Endothelial cell (in vitro differentiated cells): ENCODE measurements at places on chromosomes 1 and 21.

- DNase-seq = no peak
Measured at GRCh38 chr1:153816283-153816889, 41.2 kb downstream of the SLC27A3 start.

DNA sequence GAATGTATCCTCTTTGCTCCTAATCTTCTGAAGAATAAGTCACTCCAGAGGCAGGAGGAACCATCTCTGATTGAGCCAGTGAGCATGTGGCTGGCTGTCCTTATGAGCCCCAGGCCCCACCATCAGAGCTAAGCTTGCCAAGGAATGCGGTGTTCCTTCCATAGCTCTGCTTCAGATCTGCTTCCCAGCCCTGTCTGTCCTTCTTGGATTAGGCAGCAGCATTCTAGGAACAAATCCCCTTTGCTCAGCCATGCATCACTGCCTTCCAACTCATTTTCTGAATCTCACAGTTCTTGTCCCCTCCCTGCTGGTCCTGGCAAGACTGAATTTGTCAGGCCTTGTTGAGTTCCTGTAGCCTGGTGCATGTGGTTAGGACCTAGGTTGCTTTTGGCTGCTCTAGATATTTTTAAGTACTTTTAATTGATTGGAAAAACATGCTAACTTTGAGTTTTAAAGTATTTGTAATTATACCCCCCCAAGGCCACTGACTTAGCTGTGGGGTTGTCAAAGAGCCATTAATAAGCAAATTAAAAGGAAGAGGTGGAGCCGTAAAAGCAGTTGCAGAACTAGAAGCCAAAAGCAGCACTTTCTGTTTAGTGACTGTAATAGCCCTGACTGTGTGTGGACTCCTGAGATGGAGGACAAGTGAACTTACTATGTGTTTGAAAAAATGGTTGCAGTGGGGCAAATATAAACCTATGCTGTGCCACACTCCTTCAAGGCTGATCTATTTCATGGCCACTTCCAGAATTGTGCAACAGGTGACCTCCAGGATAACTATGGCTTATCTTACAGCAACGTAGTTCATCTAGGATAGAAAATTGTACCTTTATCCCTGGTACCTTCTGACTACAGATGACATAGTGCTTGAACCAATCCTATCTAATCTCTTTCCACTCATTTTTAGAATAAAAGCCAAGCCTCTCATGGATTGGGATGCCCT is 61.3 kb upstream of the BACH1 start:
- no peak for DNase-seq

- DNase-seq = no peak
Measured at GRCh38 chr1:150256198-150256553, 1.4 kb upstream of the CA14 start.

DNA sequence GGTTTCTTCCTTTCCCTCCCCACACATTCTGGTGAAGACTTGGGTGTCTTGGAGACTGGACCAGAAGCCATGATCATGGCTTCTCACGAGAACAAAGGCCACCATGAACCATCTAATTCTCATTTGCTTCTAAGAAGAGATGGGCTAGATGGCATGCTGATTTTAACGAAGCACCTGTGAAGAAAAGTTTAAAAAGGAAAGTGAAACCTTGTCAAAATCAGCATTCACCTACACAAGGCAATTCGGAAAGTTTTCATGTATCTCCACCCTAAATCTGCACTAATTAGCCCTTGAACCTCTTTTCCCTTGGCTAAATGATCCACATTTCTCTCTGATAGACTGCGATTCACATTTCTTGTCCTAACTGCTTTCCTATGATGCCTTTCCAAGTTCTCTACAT is 114.3 kb upstream of the RAVER2 start:
- no peak for DNase-seq

- DNase-seq = no peak
Measured at GRCh38 chr1:109482791-109483671, 674 bp upstream of the ATXN7L2 start.

GRCh38 chr1:226215239-226215638 is 8.2 kb upstream of the MIXL1 start:
- DNase-seq = no peak

DNA sequence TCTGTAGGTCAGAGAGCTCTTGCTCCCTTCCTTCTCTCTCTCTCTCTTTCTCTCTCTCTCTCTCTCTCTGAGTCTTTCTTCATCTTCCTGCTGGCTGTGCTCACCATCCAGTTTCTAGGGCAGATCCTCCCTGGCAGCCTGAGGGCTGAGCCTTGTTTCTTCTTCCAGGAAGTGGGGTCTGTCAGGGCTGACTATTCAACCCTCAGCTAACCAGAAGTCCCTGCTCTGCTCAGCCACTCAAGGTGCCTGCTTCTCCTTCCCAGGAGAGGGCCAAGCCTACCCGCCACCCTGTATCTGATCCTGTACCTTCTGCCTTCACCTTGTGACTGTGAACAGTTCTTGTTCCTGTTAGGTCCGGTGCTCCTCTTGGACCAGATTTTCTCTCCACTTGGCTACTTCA is 107.6 kb upstream of the ETV3 start:
- no peak for DNase-seq

DNA sequence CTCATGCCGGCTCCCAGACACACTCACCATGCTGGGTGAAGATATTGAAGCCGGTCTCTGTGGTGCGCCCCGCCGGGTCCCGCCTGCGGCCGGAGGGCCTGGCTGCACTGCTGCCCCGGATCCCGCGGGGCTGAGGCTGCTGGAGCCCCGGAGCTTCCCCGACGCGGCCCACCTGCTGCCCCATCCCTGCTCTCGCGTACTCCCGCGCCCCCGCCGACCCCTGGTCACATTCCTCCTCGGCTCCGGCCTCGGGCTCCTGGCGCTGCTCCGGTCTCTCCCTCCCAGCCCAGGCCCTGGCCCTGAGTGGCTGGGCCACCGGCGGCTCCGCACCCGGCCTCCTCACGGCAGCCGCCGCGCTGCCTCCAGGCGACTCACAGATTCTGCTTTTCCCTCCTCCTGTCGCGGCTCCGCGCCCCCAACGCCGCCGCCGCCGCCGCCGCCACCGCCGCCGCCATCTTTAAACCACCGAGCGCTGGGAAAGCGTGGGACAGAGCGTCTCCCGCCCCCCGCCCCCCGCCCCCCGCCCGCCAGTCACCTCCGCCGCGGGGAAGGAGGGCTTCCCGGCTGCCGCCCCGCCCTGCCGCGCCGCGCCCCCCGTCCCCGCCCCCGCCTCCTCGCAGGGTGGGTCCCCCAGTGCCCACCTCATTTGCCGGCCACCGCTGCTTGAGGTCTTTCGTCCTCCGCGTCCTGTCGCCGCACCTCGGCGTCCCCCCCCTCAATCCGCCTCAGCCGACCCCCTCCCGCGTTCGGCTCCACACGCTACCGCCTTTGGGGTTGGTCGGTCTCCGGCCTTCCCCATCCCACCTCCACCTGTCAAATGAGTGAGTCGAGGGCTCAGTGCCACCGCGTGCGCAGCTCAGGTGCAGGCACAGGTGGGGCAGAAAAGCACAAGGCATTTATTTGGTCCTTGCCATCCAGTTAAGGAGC is at the start of gene ABL2:
Gene ABL2 (minus strand): TSS at position 464 of the 927 bp plus-strand sequence. CDS start 280 bp downstream, at position 184.
- DNase-seq = peak; percentile 53

DNA sequence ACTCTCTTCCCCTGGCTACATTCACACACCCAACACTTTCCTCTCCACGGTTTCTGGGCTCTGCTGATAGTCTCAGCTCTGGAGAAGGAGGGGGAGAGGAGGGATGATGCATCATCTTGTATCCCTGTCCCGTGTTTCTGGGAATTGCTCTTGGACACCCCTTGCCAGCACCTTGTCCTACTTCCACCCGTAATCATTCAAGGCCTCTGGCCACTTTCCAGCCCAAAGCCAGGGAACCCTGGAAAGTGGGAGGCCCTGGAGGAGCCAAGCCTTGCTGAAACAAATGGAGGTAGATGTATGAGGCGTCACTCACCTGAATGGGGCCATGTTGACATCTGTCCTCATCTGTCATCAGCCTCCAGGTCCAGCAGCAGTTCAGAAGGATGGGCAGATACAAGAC is 4.4 kb downstream of the PLEKHO1 start:
- no peak for DNase-seq

GRCh38 chr1:85406887-85407533 is 57.9 kb downstream of the DDAH1 start:
- no peak for DNase-seq

DNA sequence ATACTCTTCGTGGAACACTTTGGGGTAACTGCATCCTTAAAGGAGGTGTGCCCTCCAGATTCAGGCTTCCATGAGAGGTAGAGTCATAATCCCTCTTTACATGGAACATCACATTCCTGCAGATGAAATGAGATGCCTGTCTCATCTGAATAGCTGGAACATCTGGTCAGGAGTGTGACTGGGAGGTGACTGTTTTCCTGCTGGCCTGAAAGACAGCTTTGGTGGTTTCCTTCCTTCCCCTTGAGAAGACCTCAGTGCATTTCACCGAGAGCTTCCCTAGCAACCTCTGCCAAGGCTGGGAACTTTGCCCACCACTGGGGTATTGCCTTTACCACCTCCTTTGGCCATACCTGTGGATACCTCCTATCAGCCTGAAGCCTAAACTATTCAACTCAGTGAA is 46.7 kb upstream of the GUCA2A start:
- no peak for DNase-seq

DNA sequence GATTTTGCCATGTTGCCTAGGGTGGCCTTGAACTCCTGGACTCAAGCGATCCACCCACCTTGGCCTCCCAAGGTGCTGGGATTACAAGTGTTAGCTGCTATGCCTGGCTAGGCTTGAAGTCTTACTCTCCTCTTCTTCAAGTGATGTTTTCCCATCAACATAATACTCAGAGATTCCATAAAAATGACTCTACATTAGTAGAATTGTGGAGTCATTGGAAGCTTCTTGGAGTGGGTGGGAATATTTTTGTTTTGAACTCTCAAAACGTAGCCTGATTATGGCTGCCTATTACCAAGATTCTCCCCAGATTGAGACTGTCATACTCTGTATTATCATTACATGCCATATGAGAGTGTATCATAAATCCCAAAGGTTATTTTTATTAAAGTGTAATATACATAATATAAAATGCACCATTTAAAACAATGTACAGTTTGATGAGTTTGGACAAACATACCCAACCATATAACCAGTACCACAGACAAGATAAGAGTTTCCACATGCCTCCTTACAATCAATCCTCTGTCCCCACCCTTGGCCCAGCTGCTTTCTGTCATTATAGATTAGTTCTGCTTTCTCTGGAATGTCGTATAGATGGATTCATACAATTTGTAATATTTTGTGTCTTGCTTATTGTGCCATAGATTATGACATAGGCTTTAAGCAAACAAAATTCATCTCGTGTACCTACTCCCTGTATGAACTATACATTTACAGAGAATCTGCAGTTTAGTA is 8.0 kb upstream of the DNM3 start:
- DNase-seq = no peak

DNA sequence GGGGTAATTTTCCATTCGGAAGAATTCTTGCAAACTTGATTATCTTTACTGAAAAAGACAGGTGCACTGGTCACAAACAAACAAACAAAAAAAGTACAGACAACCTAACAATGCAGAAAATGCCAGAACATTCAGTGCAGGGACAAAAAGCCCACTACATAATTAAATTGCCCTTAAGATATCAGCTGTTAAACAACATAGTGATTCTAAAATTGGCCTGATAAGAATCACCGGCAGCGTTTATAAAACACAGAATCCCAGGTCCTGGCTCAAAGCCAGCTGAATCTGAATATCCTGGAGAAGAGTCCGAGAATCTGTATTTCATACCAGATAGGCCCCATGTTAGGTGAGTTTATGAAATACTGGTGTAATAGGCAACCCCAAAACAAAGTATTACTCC is 6.1 kb downstream of the PLPP3 start:
- no peak for DNase-seq

- DNase-seq = no peak
Measured at GRCh38 chr1:50027794-50028193, 4.0 kb upstream of the AGBL4 start.

- peak; percentile 20 for DNase-seq
Measured at GRCh38 chr1:22876359-22877111, 96.1 kb downstream of the LACTBL1 start.

DNA sequence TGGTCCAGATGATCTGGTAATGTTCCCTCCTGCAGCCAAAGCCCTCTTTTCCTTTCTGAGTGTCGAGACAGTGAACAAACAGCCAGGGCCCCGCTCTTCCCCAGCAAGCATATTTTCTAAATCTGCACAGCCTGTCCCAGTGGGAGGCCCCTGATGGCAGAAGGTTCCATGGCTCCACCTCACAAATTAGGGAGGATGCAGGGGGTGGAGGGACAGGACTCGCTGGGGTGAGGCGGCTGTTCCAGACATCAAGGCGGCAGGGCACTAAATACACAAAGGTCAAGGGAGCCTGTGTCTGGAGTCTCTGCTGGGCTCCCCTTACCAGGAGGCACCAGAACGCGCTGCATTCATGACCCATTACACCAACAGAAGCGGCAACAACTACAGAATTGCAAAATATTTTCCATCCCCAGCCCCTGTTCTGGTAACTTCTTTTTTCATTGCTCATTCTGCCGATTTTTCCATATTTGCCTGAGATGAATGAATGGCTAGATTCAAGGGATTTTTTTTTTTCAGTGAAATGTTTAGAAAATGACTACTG is 27.0 kb upstream of the PRELP start:
- DNase-seq = no peak

DNA sequence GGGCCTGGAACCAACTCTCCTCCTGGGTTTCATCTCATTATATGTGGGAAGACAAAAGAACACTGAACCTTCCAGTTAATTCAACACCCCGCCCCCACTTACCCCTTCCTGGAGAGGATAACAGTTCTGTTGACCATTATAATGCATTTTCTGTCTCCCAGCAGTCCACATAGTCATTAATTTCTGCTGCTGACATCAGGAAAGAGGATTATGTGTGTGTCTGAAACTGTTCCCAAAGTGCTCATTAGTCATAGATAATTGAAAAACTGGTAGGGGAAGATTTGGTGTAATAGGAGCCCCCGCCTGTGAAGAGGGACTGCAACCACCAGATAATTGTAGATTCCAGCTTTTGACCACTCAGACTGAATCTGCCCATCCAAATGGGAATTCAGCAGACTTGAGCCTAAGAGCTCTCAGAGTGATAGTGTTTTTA is 208.7 kb downstream of the FGGY start:
- DNase-seq = no peak

DNA sequence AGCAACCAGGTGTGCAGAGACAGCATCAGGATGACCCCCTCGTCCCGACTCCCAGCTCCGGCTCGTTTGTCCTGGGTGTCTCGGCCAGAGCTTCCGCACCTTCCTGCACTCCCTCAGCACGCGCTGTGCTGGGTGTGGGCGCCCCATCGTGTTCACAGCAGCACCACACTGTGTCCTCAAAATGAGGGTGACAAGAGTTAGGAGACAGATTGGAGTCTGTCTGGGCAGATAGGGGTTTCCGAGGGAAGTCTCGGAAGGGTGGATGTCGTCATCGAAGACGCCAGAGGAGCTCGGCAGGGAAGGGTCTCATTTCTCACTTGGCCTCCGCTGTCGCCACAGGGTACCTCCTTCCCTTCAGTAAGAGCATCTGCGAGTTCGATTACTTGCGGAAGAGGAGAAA is 4.1 kb downstream of the CCDC27 start:
- no peak for DNase-seq

- no peak for DNase-seq
Measured at GRCh38 chr1:80154176-80154575, 1147.6 kb upstream of the ADGRL4 start.

DNA sequence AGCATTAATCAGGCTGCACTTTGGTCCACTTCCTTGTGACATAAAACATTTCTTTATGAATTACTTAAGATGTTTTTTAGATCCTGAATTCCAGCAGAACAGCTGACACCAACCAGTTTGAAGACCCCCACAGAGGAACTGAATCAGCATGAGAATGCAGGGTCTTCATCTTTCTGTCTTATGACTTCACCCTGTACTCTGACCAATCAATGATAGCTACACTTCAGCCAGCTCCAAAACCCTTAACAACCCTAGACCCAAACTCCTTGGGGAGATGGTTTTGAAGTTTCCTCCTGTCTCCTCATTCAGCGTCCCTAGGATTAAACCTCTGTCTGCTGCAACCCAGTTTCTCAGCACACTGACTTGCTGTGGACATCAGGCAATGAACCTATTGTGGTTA is 175.0 kb downstream of the CTH start:
- no peak for DNase-seq
